ENCODE measurements at places on chromosomes 6 and 20.

- DNase-seq, result no peak
Observed at GRCh38 chr20:13025181-13025580, 16.4 kb downstream of the SPTLC3 start.

GRCh38 chr20:60935971-60936370, 316.1 kb upstream of the CDH4 start:
- no peak for DNase-seq

DNA sequence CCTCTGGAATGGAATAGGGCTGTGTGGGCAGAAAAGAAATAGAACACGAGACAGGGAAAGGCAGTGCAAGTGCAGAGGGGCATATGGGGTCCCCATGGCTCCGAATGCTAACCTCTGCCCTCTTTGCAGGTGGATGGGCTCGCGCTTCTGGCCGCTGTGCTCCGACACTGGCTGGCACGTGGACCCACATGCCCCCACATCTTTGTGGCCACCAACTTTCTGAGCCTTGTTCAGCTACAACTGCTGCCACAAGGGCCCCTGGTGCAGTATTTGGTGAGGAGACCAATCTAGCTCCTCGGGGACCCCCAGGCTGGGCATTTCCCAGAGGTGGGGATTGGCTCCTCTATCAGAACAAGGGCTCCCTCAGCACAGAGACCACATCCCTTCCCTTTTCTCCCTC, 1.1 kb upstream of the SAPCD1 start:
- DNase-seq, result no peak

DNA sequence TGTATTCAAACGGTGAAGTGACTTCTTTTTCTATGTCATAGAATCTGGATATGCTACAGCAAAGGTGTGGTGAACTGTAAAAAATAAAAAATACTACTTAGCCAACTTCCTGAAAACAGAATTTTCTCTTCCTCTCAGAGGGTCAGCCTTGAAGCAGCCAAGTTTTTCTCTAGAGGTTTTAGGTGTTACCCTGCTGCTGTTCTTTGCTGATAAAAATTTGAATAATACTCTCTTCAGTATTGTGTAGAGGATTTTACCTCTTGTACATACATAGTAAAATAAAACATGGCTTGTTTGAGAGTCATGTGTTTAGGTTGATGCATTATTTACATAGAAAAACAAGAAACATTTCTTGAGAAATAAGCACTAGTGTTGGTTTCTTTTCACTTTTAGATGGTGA, 458.4 kb downstream of the TBC1D32 start:
- no peak for DNase-seq

- DNase-seq, result no peak
Observed at GRCh38 chr20:43014206-43014605, 175.5 kb downstream of the PTPRT start.

- DNase-seq, result no peak
Observed at GRCh38 chr6:26067367-26067766, 19.9 kb upstream of the HFE start.

- no peak for DNase-seq
Observed at GRCh38 chr20:36786663-36787062, 13.1 kb upstream of the DSN1 start.

All from GOT3 (cell line).